Activated naive CD8-positive, alpha-beta T cell treated with anti-CD3 and anti-CD28 coated beads, Interleukin-2, amount 50 U/mL, for 24 hours (primary cell): ENCODE measurements at places on chromosomes 13 and 19.

DNA sequence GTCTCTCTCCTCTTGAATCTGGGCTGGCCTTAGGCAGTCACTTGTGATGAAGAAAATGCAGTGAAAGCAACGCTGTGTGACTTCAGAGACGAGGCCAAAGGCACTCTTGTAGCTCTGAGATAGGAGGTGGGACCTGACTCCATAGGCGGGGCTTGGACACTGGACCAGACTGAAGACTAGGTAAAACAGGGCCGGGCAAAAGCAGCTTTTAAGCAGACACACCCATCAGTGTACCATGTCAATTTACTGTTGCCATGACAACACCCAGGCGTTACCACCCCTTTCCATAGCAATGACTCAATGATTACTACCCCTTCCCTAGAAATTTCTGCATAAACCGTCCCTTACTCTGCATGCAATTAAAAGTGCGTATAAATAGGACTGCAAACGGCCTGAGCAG, 6.6 kb upstream of the EID2 start:
- DNase-seq: no peak

- no peak for DNase-seq
Measured at GRCh38 chr13:110507678-110508381, 53.7 kb downstream of the RAB20 start.

GRCh38 chr13:44320611-44321010, 53.0 kb upstream of the SERP2 start:
- DNase-seq: no peak

GRCh38 chr19:57465680-57466381, 8.9 kb upstream of the VN1R1 start:
- DNase-seq: no peak

DNA sequence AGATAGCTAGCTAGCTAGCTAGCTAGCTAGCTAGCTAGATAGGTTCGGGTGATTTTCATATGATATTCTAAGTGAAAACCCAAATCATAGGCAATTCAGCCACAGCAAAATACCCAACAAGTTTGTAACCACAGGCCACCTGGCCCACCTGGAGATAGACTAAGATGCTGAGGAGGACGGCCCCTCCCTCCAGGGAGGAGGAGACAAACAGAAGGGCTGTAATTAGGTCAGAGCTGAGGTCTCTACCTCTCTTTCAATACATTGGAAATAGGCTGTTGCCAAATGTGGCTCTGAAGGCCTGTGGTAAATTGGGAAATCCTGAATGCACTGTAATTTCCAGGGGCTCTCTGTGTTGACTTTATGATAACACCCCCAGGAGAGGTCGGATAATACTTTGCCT, 382.2 kb downstream of the FGF9 start:
- no peak for DNase-seq

- peak; percentile 80 for DNase-seq
Measured at GRCh38 chr13:40069173-40070044, 413.9 kb downstream of the COG6 start.

DNA sequence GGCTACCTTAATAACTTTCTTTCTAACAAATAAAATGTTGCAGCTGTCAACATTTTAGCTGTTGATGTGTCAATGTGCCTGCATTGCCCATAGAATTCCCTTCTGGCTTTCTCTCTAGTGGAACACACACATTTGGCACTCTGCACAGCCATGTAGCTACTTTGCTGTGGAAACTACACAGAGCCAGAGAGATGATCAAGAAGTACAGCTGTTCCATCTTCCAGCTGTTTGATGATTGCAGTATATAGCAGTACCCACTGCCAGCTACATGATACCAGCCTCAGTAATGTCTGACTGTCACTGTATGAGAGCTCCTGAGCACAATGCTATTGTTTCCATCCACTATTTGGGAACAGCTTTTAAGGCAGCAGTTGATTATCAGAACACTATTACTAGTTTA, 843.0 kb downstream of the PCDH17 start:
- no peak for DNase-seq

GRCh38 chr13:86155756-86156155, 356.5 kb upstream of the SLITRK6 start:
- no peak for DNase-seq

DNA sequence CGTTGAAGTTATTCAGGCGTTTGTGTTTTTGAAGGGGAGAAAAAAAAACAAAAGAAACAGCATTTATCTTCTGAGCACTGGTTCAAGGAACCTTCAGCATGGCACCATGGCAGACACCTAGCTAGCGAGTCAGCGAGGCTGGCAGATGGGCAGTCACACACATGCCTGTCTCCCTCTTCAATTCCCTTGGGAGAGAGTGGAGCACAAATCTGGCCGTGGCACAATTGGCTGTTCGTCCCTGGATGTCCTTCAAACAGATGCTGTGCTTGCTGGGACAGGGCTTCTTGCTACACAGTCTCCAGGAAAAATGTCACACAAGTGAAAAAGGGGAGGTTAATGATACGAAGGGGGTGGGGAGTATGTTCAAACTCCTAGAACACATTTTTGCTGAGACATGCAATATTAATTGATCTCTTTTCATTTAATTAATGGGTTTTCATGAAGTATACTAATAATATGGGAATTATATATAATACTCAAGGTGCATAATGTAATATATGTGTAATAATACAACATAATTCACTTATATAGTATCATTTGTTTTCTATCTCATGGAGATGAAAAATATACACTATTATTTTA, 1674.5 kb upstream of the SLC10A2 start:
- no peak for DNase-seq

DNA sequence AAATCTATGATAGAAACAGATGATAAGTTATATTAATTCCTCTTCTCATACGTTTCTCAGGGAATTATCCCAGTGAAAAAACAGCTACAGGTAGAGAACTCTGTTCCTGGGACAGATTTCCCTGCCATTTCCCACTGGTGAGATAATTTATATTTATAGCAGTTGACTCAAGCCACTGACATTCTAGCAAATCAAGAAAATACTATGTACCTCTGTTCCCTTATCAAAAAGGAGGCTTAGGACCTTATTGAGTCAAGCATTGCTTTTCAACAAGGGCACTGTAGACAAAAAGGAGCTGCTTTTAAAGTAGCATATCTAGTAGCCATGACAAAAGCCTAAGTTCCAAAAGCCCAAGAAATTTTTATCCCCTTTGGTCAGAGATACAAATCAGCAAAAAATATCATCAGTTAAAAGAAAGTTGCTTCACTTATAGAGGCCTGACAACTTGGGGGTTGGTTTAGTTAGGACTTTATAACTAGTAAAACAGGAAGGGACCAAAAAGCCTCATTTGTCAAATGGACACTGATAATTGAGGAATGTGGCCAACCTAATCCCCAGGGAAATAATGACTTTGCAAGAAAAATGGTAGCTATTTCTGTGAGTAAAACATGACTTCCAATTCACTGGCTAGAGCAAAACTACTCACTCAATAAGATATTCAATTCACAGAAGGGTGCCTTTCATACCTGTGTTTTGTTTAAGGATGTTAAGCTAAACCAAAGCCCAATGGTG, 652.5 kb downstream of the SLITRK1 start:
- no peak for DNase-seq

DNA sequence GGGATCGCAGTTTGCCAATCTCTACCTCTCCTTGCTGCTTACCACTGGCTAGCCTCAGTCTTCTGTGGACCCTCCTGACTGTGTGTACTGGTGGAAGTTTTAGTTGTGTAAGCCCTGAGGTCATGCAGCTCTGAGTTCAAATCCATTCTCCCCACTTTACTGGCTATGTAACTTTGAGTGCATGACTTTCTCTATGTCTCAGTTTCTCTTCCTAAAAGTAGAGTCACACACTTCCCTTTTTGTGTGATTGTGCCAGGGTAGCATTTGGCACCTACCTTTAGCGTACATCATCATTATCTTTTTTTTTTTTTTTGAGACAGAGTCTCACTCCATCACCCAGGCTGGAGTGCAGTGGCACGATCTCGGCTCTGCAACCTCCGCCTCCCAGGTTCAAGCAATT, 70.3 kb downstream of the MAP4K1 start:
- no peak for DNase-seq

DNA sequence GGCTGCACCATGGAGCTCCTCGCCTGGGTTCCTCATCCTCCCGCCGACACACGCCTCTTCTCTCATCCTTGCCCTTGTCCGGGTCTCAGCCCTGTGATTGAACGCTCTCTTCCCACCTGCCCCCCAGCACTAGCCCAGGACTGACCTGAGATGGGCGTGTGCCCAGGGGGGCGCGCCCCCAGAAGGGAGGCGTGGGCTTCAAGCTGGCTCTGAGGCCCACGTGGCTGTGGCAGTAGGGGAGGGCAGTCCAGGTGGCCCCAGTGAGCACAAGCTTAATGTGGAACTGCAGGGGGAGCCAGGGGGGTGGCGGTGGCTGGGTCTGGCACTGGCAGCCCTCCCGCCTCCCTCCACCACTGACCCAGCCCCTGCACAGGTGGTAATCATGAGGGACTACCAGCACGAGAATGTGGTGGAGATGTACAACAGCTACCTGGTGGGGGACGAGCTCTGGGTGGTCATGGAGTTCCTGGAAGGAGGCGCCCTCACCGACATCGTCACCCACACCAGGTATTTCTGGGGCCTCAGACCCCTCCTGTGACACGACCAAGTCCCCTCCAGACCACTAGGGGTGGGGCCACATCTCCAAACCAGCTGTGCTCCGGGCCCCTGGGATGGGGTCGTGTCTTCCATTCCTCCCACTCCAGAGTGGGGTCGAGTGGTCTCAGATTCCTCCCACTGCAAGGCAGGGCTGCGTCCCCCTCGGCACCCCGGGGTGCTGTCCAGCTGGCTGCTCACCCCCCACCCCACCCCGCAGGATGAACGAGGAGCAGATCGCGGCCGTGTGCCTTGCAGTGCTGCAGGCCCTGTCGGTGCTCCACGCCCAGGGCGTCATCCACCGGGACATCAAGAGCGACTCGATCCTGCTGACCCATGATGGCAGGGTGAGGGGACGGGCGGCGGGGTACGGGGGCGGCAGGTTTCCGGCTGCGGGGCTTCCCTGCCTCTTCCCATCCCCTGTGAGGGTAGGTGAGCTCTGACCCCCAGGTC, 21.9 kb upstream of the NCCRP1 start:
- no peak for DNase-seq

- DNase-seq: no peak
Measured at GRCh38 chr13:51825681-51826254, 19.2 kb downstream of the TMEM272 start.

GRCh38 chr19:49690656-49691242, at the start of gene CPT1C:
CPT1C (plus strand) TSS chr19:49691116; CDS start chr19:49692253, 1,137 bp downstream.
- DNase-seq: peak; percentile 66

DNA sequence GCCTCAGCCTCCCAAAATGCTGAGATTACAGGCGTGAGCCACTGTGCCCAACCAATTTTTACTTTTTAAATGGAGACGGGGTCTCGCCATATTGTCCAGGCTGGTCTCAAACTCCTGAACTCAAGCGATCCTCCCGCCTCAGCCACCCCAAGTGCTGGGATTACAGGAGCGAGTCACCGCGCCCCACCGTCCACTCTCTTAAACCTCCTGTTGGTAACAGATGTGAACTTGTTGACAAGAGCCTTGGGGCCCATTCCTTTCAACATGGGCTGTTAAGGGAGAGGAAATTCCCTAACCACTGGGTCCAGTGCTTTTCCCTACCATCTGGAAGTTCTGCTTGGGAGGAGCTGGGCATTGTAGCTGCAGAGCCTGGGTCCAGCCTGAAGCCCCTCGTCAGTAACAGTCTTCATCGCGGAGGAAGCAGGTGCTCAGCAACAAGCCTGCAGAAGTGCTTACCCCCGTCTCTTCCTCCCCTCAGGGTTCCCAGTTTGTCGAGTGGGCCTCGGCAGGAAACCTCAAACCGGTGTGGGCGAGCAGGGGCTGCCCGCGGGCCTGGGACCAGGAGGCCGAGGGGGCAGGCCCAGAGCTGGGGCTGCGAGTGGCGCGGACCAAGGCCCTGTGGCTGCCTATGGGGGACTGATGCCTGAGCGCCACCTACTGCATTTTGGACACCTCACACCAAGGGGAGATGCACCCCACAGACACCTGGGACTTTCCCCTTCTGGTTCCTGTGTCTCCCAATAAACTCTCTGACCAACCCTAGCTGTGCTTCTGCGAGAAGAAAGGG, 4.0 kb upstream of the FLT3LG start:
- DNase-seq: peak; percentile 87
